ENCODE measurements at places on chromosomes 7 and 10.

DNA sequence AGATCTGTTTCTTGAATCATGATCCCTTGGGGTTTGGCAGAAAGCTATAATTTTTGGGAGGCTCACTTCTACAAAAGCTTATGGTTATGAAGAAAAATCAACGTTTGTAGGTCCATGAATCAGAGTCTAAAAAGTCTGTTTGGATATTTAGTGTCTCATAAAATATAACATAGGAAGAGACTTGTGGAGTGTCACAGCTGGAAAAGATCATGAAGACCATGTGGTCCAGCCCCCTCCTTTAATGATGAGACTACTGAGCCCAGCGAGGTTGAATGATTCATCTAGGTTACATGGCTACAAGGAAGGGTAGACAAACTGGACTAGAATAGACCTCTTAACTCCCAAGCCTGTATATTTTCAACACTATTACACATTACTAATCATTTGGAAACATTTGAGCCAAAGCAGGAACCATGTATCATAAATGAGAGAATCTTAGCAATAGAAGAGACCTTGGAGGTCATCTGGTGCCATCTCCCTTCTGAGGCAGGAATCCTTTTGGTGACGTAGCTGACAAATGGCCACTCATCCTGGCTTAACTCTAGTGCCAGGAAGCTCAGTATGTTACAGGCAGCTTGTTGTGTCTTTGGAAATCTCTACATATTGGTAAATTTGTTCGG lies 152.5 kb downstream of the CREB5 start:
- DNase-seq, result no peak

DNA sequence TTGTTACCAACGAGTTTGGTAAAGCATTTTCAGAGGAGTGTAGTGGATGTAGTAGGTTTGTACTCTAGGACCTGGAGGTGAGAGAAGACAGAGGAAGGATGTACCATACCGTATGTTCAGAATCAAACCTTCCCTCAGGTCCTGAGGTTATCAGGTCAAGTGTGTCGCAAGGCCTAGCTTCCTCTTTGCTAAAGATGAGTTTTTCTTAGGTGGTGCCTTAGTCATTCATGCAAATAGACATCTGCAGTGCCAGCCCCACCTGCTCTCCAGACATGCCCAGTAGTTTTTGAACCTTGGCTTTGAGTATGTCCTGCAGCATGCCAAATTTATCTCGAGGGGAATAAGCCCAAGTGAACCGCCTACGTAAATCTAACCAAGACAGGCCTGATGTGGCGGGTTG lies 71.3 kb downstream of the HDAC9 start:
- DNase-seq, result peak; percentile 8

GRCh38 chr10:94123258-94123995 lies 129.7 kb downstream of the PLCE1 start:
- peak; percentile 17 for DNase-seq

- no peak for DNase-seq
Measured at GRCh38 chr10:132449051-132449810, 52.2 kb downstream of the PWWP2B start.

DNA sequence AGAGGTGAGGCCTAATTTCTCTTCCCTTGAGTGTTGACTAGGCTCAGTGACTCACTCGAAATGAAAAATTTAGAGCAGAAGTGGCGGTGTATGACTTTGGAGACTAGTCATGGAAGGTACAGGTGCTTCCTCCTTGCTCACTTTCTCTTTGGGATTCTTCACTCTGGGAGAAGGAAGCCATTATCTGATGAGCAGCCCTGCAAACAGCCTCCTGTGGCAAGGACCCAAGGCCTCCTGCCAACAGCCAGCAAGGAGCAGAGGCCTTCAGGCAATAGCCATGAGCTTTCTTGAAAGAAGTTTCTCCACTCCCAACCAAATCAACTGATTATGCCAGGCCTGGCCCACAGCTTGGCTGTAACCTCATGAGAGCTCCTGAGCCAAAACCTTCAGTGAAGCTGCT lies 369.6 kb upstream of the VWC2 start:
- no peak for DNase-seq

DNA sequence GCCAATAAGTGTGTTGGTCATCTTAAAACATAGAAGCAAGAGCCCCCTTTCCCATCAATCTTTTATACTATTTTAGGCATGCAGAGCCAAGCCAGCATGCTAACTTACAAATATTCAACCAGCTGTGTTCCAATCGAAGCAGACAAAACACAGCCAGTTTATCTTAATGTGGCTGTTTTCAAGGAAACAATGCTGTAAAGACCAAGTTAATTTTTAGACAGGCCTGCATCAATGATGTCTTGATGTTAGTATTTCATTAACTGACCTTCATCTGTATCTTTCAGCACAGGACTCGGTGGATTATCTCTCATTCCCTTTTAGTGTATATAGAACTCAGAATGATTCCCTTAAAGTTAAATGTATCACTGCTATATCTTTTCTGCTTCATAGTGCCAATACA lies 262.0 kb upstream of the ZWINT start:
- DNase-seq, result no peak

DNA sequence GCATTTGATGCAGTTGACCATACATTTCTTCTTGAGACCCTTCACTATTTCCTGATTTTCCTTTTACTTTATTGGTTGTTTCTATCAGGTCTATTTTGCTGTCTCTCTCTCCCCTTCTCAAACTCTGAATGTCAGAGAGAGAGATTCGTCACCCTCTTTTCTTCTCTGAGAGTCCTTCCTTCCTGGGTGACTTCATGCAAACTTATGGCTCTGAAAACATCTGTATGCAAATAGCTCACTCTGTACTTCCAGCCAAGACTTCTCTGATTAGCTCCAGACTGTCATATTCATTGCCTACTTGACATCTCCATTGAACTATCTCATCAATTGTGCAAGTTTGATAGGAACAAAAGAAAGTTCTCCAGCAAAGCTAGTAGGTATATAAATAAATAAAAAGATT lies 191.7 kb upstream of the KLF6 start:
- DNase-seq, result no peak

DNA sequence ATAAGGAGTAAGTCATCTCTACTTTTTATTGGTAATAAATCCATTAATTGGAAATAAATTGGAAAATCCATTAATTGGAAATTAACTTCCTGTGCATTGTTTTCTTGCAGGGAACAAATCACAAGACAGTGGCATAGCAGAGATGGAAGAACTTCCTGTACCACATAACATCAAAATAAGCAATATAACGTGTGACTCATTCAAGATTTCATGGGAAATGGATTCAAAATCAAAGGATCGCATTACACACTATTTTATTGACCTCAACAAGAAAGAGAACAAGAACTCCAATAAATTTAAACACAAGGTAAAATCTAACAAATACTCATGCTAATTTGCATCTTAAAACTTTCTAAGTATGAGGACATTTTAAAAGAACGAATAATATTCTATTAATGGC lies 57.8 kb downstream of the PHYHIPL start:
- no peak for DNase-seq

GRCh38 chr10:52993109-52993508 lies 220.5 kb upstream of the MBL2 start:
- DNase-seq, result no peak

DNA sequence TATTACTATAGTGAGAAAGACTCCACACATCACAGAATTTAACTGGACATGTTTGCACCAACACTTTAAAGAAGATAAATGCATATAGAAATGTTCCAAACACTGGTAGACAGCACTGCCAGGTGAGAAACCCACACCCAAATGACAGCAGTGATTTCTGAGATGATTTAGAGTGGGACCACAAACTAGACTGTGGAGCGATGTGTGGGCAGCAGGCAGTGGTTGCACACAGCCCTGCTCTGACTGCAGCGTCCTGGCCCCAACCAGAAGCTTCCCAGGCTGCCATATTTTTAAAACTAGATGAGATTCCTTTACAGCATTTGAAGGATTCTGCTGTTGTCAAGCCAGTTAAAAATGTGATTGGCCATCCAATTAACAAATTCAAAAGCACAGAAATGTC lies 47.7 kb upstream of the COMMD3 start:
- DNase-seq, result no peak

GRCh38 chr10:26717476-26717875 lies 20.0 kb downstream of the PDSS1 start:
- no peak for DNase-seq

DNA sequence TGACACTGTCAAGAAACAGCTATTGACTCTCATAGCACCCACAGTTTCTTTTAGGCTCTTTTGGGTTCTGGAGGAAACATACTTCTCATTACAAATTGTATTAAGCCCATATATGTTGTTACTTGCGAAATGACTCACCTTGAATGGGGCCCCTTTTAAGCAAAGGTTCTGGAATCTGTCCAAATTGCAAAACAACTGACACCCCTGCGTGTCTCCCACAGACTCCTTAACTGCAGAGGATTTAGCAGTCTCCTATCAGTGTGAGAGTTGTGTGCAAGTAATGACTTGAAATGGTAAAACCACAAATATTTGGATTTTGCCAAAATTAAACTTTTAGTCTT lies 192.3 kb downstream of the DNAJC1 start:
- no peak for DNase-seq

GRCh38 chr7:99029466-99030435 lies 114.2 kb downstream of the SMURF1 start:
- DNase-seq, result no peak

DNA sequence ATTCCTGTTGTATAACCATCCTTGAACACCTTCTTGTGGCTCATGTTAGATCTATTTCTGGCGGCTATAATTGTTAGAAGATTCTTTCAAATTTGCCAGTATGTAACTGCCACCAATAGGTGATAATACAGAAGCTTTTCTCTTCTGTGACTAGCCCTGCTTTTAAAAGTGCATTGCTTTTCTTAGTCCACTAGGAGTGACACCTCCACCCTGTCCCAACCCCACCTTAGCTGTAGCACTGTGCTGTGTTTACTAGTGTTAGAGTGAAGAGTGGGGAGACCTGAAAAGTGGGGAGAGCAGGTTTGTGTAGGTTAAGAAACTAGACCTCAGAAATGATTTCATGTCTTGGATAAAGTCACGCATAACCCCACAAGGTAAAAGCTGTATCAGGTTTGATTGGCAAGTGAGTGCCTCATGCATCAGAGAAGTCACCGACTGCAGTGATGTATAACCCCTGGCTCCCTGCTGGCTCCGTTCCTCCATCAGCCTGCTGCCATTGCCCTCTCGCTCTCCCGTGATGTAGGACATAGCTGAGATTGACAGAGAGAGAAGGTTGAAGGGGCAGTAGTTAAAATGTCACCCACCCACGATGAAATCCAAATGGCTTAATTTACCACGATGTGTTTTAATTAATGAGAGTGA lies 12.5 kb downstream of the NPVF start:
- peak; percentile 41 for DNase-seq

- DNase-seq, result peak; percentile 27
Measured at GRCh38 chr10:15370212-15370855, 755 bp downstream of the FAM171A1 start.

Data from GM23338 (cell line).